ENCODE measurements at places on chromosomes 12 and 14.

GRCh38 chr14:96723946-96724345, 73.2 kb upstream of the VRK1 start:
- peaks cover 4% of the 10 kb centered on the region for H3K27me3 ChIP-seq
- no peaks in the 10 kb centered on the region for H3K4me1 ChIP-seq
- H3K27ac ChIP-seq, result no peak overlapping the region
- DNase-seq, result no peak
- H3K36me3 ChIP-seq, result no peaks in the 10 kb centered on the region

GRCh38 chr12:14578646-14579045, 11.0 kb upstream of the PLBD1 start:
- no peak overlapping the region for H3K4me3 ChIP-seq
- peaks cover 7% of the 10 kb centered on the region for H3K4me1 ChIP-seq
- no peaks in the 10 kb centered on the region for H3K36me3 ChIP-seq

- no peak overlapping the region for H3K4me3 ChIP-seq
- H3K4me1 ChIP-seq, result peaks cover 9% of the 10 kb centered on the region
- DNase-seq, result no peak
- H3K27ac ChIP-seq, result no peak overlapping the region
These were observed 7.6 kb downstream of the B4GALNT1 start for GRCh38 chr12:57625261-57626032.

DNA sequence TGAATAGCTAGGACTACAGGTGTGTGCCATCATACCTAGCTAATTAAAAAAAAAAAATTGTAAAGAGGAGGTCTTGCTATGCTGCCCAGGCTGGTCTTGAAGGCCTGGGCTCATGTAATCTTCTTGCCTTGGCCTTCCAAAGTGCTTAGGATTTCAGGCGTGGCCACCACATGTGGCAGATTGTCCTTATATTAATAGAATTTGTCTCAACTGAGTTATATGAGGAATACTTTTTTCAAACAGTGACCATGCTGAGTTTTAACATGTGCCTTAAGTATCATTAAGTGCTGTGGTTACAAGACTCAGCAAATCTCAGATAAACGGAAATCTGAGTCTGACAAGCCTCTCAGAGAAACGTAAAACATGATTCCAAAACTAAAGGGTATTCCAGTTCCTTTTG, 83.2 kb upstream of the FERMT2 start:
- peaks cover 59% of the 10 kb centered on the region for H3K36me3 ChIP-seq
- peaks cover 25% of the 10 kb centered on the region for H3K4me1 ChIP-seq
- H3K27ac ChIP-seq, result no peak overlapping the region
- H3K4me3 ChIP-seq, result no peak overlapping the region
- H3K27me3 ChIP-seq, result no peaks in the 10 kb centered on the region

DNA sequence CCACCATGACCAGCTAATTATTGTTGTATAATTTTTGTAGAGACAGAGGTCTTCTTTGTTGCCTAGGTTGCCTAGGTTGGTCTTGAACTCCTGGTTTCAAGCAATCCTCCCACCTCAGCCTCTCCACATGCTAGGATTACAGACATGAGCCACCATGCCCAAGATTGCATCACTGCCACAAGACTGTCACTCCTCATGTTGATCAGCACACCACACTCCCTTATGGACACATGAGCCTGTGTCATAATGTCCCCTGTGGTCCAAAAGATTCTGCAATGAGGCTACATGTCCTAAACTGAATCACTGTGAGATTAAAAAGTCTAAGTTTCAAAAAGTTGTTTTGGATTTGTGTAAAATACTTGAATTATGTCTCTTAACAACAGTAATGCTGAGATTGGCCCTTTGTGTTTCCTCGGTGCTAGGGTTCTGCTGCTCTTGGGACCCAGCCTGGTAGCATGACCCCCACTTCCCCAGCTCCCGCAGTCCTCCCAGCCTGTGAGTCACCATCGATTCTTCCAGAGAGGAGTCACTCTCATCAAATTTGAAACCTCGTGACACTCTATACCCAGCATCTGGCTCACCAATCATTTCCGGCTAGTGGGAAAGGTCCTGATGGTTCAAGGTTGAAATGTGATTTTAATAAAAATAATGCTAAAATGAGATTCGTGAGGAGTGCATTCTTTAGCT, 890.9 kb downstream of the VRK1 start:
- H3K4me1 ChIP-seq, result peaks cover 20% of the 10 kb centered on the region
- no peak overlapping the region for H3K27ac ChIP-seq
- no peak for DNase-seq
- H3K27me3 ChIP-seq, result no peaks in the 10 kb centered on the region
- no peak overlapping the region for H3K4me3 ChIP-seq

- DNase-seq, result no peak
- no peaks in the 10 kb centered on the region for H3K4me1 ChIP-seq
- no peaks in the 10 kb centered on the region for H3K27me3 ChIP-seq
- no peak overlapping the region for H3K27ac ChIP-seq
- no peaks in the 10 kb centered on the region for H3K36me3 ChIP-seq
These were observed 53.8 kb downstream of the STAB2 start for GRCh38 chr12:103640831-103641230.

GRCh38 chr14:57729208-57730187, 136.4 kb downstream of the SLC35F4 start:
- DNase-seq, result no peak
- no peaks in the 10 kb centered on the region for H3K36me3 ChIP-seq
- no peak overlapping the region for H3K4me3 ChIP-seq
- no peaks in the 10 kb centered on the region for H3K27me3 ChIP-seq
- H3K27ac ChIP-seq, result no peak overlapping the region

GRCh38 chr12:111650912-111651311, 34.8 kb downstream of the BRAP start:
- DNase-seq, result no peak
- no peaks in the 10 kb centered on the region for H3K27me3 ChIP-seq
- H3K4me3 ChIP-seq, result no peak overlapping the region
- peaks cover 4% of the 10 kb centered on the region for H3K4me1 ChIP-seq
- H3K27ac ChIP-seq, result no peak overlapping the region

DNA sequence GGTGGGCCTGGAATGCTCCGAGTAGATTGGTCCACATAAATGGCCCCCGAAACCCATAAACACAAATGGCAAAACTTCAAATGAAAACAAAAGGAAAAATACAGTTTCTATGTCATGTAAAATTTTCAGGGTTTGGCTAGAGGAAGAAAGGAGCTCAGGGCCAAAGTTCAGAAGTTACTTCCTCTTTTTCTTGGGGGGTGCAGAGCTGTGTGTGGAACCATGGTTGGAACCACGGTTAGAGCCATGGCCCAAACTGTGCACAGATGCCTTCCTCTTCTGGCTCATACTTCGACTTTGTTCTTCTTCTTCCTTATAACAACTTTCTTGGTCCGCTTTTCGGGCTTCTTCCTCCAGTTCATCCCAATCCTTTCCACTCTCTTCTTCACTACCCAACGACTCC, 51.7 kb downstream of the MGST1 start:
- no peaks in the 10 kb centered on the region for H3K4me1 ChIP-seq
- no peaks in the 10 kb centered on the region for H3K27me3 ChIP-seq
- no peaks in the 10 kb centered on the region for H3K36me3 ChIP-seq
- H3K4me3 ChIP-seq, result no peak overlapping the region

GRCh38 chr14:104689109-104689880, at the start of gene INF2:
Gene INF2, plus strand, starts transcription at chr14:104689618. Its CDS starts 11,748 bp downstream, at chr14:104701366.
- peak within 1 kb of the TSS; percentile 81 for H3K4me3 ChIP-seq
- no peak within 1 kb of the TSS for H3K27ac ChIP-seq
- DNase-seq, result peak; percentile 41

DNA sequence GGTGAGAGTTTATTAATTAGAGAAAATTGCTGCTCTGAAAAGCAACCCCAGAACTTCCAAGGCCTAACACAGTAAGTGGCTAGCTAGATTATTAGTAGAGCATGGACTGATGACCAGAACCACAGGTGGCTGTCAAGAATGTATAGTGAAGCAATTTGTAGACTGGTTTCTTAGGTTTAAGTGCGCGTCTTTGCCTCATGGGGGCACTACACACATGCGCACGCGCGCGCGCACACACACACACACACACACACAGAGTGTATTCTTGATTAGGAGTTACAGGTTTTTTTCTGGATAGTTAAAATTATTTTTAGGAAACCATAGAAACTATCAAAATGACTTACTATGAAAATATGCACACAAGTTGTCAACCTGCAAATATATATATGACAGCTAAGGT, 66.5 kb downstream of the BHLHE41 start:
- DNase-seq, result no peak
- no peak overlapping the region for H3K27ac ChIP-seq
- no peaks in the 10 kb centered on the region for H3K36me3 ChIP-seq

DNA sequence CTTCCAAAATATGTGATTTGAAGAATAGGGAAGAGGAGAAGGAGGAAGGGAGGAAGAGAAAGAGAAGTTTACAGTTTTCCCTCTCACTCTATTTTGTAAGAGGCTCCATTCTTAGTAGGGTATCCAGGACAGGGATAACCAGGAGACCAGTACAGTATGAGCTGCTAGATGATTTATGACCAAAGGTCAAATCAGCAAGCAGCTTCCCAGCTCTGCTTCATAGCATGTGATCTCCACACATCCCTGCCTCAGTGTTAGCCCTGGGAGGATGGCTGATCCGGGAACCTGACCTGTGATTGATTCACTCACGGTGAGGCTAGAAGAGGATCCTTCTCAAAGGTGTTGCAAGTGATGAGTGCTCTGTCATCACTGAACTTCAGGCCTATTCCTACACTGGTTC, 16.6 kb downstream of the RDH12 start:
- H3K4me1 ChIP-seq, result peaks cover 1% of the 10 kb centered on the region
- no peak for DNase-seq
- no peaks in the 10 kb centered on the region for H3K36me3 ChIP-seq
- H3K27me3 ChIP-seq, result peaks cover 25% of the 10 kb centered on the region
- no peak overlapping the region for H3K4me3 ChIP-seq
